ENCODE measurements at places on chromosomes 7 and 10. TPM values are rescaled to one million over a fixed set of nuclear protein-coding genes. Genes with fewer than 3 reads are reported as not detected.

Gene AKR1C8
- total RNA-seq: not detected

- H3K27me3 ChIP-seq: no peaks in the 10 kb centered on the region
- no peak overlapping the region for H3K4me3 ChIP-seq
- H3K4me1 ChIP-seq: peaks cover 48% of the 10 kb centered on the region
- no peaks in the 10 kb centered on the region for H3K36me3 ChIP-seq
These were observed 44.3 kb downstream of the SMURF1 start for GRCh38 chr7:99099499-99100077.

GRCh38 chr7:128209229-128210035, 31.6 kb upstream of the LEP start:
- H3K27me3 ChIP-seq: no peaks in the 10 kb centered on the region
- H3K4me3 ChIP-seq: no peak overlapping the region
- no peaks in the 10 kb centered on the region for H3K4me1 ChIP-seq
- no peaks in the 10 kb centered on the region for H3K36me3 ChIP-seq
- no peak for DNase-seq
- H3K27ac ChIP-seq: no peak overlapping the region

Gene COPG2
- 12.3 TPM for total RNA-seq

DNA sequence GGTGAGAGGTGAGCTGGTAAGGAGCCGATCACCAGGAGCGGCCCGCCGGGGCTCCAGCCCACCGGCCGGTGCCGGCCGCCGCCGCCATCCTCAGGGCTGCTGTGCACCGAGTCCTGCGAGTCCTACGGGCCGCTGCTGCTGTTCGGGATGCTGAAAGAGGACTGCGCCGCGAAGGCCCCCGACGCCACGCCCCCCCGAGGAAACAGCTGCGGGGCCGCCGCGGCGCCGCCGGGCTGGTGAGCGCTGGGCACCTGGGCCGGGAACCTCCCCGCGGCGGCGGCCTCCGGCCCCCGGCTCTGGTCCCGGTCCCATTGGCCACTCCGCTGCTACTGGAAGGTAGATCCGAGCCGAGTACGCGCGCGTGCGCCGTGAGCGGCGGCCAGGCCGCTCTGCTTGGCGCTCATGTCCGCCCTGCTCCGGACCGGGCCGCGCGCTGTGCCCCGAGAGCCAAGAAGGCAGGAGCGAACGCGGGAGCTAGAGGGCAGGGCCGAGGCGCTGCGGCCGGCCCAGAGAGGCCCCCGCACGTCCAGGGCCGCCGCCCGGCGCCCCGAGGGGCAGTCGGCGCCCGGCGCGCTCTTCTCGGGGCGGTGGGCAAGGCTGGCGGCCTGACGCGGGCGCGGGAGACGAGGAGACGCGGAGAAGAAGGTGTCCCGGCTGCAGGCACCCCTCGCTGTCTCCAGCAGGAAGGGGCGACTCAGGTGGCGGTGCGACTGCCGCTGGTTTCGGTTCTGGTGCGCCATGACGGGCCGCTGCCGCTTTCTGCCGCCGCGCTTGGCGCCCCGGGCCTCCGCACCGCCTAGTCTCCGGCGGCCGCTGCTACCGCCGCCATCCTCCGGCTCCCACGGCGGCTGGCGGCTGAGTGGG, 121.3 kb upstream of the WIPF3 start:
- H3K36me3 ChIP-seq: no peaks in the 10 kb centered on the region
- H3K27ac ChIP-seq: peak overlapping the region; percentile 95
- peaks cover 23% of the 10 kb centered on the region for H3K4me1 ChIP-seq
- H3K27me3 ChIP-seq: no peaks in the 10 kb centered on the region
- H3K4me3 ChIP-seq: peak overlapping the region; percentile 69

DNA sequence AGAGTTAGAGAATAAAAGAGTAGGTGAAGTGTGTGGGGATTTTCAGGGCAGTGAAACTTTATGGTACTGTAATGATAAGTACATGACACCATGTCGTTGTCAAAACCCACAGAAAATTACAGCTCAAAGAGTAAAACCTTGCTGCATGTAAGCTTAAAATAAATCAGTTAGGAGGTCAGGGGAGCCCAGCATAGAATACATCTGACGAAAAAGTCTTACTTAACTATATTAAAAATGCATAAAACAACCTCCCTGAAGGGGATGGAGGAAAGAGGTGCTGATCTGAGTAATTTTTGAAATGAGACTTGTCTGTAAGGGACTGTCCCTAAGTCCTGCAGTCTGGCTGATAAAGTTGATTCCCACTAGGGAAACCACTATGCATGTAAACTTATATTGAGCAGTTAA, 49.8 kb upstream of the AKR1E2 start:
- H3K36me3 ChIP-seq: no peaks in the 10 kb centered on the region
- no peak for DNase-seq
- H3K27ac ChIP-seq: no peak overlapping the region
- H3K27me3 ChIP-seq: no peaks in the 10 kb centered on the region
- H3K4me3 ChIP-seq: no peak overlapping the region

- no peak for DNase-seq
- no peaks in the 10 kb centered on the region for H3K4me1 ChIP-seq
- no peaks in the 10 kb centered on the region for H3K36me3 ChIP-seq
- no peak overlapping the region for H3K27ac ChIP-seq
- peaks cover 57% of the 10 kb centered on the region for H3K27me3 ChIP-seq
These were observed 33.1 kb upstream of the GALNT11 start for GRCh38 chr7:151992375-151992774.

DNA sequence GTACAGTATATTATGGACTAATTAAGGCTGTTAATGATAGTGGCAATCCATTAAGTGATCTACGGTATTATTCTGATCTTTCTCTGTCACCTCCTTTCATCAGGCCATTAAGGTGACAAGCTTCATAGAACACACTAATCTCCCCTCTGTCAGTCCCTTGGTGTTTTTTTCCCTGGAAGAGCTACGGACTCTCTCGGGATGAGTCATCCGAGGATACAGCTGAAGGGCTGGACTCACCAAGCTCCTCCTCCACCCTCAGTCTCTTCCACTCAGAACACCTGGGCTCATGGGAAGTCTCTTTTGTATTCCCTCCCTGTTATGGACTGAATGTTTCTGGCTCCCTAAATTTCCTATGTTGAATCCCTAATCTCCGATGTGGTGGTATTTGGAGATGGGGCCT, 69.8 kb upstream of the PLXNA4 start:
- no peaks in the 10 kb centered on the region for H3K27me3 ChIP-seq
- H3K4me3 ChIP-seq: no peak overlapping the region
- H3K4me1 ChIP-seq: no peaks in the 10 kb centered on the region
- no peak for DNase-seq
- H3K27ac ChIP-seq: no peak overlapping the region

Gene ENKUR
- 0.31 TPM for total RNA-seq

DNA sequence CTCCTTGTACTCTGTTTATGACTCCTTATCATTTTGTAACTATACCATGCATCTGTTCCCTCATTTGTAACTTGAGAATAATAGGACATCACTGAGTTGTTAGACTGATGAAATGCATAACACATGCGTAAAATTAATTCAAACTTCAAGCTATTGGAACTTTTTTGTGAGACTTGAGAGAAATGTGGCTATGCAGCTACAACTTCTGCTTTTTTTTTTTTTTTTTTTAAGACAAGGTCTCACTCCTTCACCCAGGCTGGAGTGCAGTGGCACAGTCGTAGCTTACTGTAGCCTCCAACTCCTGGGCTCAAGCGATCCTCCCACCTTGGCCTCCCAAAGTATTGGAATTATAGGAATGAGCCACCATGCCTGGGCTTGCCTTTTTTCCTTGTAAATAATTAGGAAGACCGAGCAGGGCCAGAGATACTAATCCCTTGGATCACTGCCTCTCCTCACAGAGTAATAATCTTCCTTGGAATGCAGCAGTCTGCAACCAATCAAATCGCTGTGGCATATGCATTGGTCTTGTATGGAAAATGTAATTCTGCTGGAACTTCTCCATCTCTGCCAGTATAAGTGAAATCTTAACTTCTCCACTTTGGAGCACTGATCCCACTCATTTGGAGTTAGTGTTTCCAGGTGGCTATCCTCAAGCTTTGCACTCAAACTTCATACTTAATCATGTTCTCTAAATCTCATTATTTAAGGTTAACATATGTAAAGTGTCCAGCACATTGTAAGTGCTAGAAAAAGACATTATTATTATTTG, 2.0 kb upstream of the PANK1 start:
- no peak for DNase-seq
- no peak overlapping the region for H3K27ac ChIP-seq
- no peaks in the 10 kb centered on the region for H3K36me3 ChIP-seq
- H3K4me3 ChIP-seq: no peak overlapping the region
- no peaks in the 10 kb centered on the region for H3K4me1 ChIP-seq

DNA sequence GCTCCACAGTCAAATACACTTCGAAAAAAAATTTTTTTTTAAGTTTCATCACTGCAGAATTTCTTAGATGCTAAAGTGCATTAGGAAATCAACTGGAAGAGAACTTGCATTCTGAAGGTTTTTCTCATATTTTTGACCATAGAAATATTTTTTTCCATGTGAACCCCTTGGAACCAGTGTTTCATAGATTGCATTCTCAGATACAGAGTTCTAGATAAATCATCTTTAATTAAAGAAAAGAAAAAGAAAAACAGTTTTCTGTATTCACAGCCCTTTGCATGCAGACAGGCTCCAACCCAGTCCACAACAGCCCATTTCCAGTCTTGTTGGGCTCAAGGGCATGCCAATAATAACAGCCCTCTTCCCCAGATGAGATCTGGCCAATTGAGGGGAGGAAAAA, 75.5 kb upstream of the RPA3 start:
- H3K27me3 ChIP-seq: no peaks in the 10 kb centered on the region
- DNase-seq: no peak
- H3K36me3 ChIP-seq: peaks cover 5% of the 10 kb centered on the region
- no peak overlapping the region for H3K4me3 ChIP-seq
- H3K4me1 ChIP-seq: no peaks in the 10 kb centered on the region
- H3K27ac ChIP-seq: no peak overlapping the region

Gene NXPH1
- not detected for total RNA-seq

GRCh38 chr7:33970536-33970935, 65.2 kb downstream of the BMPER start:
- no peak overlapping the region for H3K27ac ChIP-seq
- DNase-seq: no peak
- no peak overlapping the region for H3K4me3 ChIP-seq
- H3K4me1 ChIP-seq: no peaks in the 10 kb centered on the region

Gene CLDN3
- total RNA-seq: not detected

DNA sequence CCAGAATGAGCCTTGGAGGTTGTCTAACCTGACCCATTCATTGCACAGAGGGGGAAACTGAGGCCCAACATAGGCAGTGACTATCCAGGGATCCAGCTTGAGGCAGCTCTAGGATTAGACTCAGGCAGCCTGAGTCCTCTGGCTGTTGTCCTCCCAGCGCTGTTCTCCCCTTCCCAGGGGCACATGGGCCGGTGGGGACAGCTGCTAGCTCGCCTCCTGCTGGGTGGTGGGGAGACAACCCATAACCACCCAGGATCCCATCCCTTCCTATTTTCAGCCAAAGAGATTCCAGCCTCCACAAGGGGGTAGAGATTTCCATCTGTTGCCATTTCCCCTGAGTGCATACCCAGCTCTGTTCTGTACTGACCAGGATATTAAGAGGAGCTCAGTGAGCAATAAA, 145.1 kb upstream of the GPR26 start:
- H3K4me1 ChIP-seq: no peaks in the 10 kb centered on the region
- DNase-seq: no peak
- no peak overlapping the region for H3K4me3 ChIP-seq

Gene DOCK4
- 30.9 TPM for total RNA-seq

DNA sequence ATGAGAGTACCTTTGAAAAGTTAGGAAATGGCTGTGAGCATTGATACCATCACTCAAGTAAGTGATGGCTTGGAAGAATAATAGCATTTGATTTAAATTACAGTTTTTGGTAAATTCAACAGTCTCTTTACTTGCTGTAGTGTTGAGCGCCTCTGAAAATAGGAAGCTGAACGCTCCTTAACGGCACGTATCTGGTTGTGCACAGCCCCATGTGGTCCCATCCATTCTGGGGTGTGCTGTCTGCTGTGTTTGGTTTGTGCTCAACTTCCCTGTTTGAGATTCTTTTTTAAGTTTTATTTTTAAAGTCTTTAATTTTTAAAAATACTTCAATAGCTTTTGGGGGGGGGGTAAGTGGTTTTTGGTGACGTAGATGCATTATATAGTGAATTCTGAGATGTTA, 51.5 kb downstream of the DNAJB6 start:
- peaks cover 17% of the 10 kb centered on the region for H3K36me3 ChIP-seq
- H3K4me3 ChIP-seq: no peak overlapping the region
- H3K4me1 ChIP-seq: peaks cover 22% of the 10 kb centered on the region
- H3K27ac ChIP-seq: no peak overlapping the region
- no peaks in the 10 kb centered on the region for H3K27me3 ChIP-seq

DNA sequence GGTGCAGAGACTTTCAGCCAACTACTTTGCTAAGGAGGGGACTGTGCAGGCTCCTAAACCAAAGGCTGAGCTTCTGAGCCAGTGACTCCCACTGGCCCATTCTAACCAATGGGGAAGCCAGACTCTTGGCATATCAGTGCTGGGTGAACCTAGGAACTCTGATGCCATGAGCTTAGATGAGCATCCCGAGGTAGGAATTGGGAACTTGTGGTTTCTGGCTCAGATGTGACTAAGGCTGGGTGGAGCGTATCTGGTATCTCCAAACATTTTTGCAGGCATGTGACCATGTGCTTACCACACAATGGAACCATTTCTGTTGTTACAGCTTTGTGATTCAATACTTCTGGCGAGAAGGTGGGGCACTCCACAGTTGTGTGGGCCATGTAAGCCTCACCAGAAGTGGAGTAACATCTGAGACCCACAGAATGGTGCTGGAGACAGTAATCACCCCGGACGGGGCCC, 2.5 kb upstream of the AVPI1 start:
- no peaks in the 10 kb centered on the region for H3K27me3 ChIP-seq
- no peak overlapping the region for H3K4me3 ChIP-seq
- H3K27ac ChIP-seq: peak overlapping the region; percentile 92
- H3K36me3 ChIP-seq: no peaks in the 10 kb centered on the region
- DNase-seq: no peak
- peaks cover 32% of the 10 kb centered on the region for H3K4me1 ChIP-seq

DNA sequence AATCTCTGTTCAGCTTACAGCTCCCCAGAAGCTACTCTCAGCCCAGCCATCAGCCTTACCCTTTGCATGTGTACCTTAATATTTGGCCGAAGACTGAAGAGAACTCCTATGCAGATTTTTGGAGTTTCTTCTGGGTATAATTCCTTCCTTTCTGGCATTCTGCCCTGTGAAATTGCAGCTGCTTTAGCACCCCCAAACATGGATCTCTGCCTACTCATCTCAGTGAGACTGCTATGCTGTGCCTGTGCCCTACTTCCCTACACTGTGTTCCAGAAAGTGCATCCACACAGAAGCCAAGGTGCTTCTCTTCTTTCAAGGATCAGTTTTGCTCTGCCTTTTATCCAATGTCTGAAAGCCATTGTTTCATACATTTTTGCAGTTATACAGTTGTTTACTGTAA, 81.6 kb downstream of the NPY start:
- no peak overlapping the region for H3K4me3 ChIP-seq
- DNase-seq: no peak
- no peaks in the 10 kb centered on the region for H3K4me1 ChIP-seq
- no peaks in the 10 kb centered on the region for H3K36me3 ChIP-seq
- H3K27ac ChIP-seq: no peak overlapping the region
- H3K27me3 ChIP-seq: no peaks in the 10 kb centered on the region

- H3K36me3 ChIP-seq: no peaks in the 10 kb centered on the region
- H3K4me1 ChIP-seq: no peaks in the 10 kb centered on the region
- H3K4me3 ChIP-seq: peak within 1 kb of the TSS; percentile 36
- no peak within 1 kb of the TSS for H3K27ac ChIP-seq
- DNase-seq: no peak
These were observed at the start of gene TBX20 for GRCh38 chr7:35253710-35254495. Gene TBX20 (minus strand): TSS chr7:35254100. CDS start chr7:35253620, 480 bp downstream.

Measured in esophagus squamous epithelium (tissue), 5 donors.